Metanephros (tissue), 2 donors: ENCODE measurements at places on chromosomes 3 and 15. TPM values are rescaled to one million over a fixed set of nuclear protein-coding genes. Genes with fewer than 3 reads are reported as not detected.

Gene GOLGA6L7
- not detected for total RNA-seq

Gene ELL3
- total RNA-seq, result 3.6 TPM

Gene RCN2
- total RNA-seq, result 95.2 TPM

Gene CCR5
- 0.47 TPM for total RNA-seq

Gene PAK6
- total RNA-seq, result 9.8 TPM

Gene NOX5
- total RNA-seq, result 0.23 TPM

Gene GP5
- 1.6 TPM for total RNA-seq

Gene ZNF80
- total RNA-seq, result 0.06 TPM

Gene KLHL40
- 38.8 TPM for total RNA-seq

Gene AZI2
- 41.6 TPM for total RNA-seq
